Natural killer cell (primary cell): ENCODE measurements at places on chromosomes 4 and X. TPM values are rescaled to one million over a fixed set of nuclear protein-coding genes. Genes with fewer than 3 reads are reported as not detected.

TEX13C gene
- total RNA-seq: not detected

FABP2 gene
- total RNA-seq: not detected

NLGN3 gene
- total RNA-seq: 4.3 TPM

CETN2 gene
- total RNA-seq: 8.3 TPM

FHDC1 gene
- total RNA-seq: 0.10 TPM

NHS gene
- not detected for total RNA-seq

SPANXN4 gene
- not detected for total RNA-seq

NAP1L3 gene
- total RNA-seq: 1.4 TPM

SMIM10 gene
- not detected for total RNA-seq

APLN gene
- total RNA-seq: not detected

SLITRK2 gene
- not detected for total RNA-seq

LRCH2 gene
- not detected for total RNA-seq

GRCh38 chrX:140292188-140292587, 212.7 kb downstream of the SOX3 start:
- no peak for DNase-seq

DNA sequence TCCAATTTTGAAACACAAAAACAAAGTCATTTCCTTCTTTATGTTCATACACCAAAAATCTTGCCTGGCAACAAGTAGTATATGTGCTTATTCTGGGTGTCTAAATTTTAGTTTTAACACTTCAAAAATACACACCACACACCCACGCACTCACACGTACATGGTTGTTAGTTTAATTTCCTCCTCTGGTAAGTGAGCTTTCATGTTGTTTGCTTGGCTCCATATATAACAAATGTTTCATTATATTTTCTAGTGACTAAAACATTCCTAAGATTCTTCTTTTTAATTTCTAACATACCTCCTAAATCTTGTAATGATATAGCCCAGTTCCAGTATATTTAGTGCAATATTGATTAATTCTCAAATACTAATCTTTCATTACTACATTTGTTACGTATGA, 80.9 kb downstream of the PRDM5 start:
- DNase-seq: no peak

DNA sequence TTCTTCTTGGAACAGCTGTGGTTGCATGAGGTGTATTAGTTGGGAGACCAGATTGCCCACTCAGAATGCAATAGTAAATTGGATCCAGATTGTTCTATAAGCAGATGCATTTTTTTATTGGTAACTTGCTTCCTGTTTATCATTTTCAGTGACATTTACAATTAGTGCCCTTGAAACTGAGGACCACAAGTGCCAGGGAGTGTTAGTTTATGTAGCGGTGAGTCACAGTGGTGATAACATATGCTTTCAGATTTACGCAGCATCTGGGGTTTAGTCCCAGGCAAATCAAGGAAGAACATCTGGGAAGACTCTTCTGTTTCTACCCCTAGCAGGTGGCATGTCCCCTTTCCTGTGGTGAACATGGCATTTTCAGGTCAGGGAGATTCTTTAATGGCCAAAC, 24.1 kb downstream of the FRMPD4 start:
- no peak for DNase-seq

- DNase-seq: no peak
These were observed 930 bp downstream of the NWD2 start for GRCh38 chr4:37245391-37245954.

DNA sequence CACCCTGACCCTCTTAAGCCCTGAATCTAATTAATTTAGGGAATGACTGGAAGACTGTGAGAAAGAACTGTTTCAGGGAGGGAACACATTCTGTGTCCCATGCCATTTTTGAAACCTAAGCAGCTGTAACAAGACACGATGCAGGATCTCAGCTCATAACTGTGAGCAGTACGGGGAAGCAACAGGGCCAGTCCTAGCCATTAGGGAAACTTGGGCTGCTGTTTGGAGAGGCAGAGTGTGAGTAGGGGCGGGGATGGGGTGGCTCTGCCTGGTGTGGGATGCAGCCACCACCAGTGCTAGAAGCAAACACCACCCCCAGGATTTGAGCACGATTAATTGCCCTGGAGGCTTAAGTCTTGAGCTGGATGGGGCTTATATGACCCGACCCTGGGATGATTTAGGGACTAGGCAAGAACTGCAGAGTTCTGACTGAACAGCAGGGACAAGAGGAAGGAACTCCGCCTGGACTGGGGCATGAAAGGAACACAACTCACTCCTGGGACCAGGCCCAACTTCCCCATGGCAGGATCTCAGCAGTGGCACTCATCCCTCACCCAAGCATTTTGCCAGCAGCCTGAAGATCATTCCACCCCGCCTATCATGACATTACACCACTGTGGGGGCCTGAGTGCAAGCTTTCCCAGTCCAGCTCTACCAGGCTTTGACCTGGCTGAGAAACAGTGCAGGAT, 43.1 kb downstream of the ATRX start:
- DNase-seq: no peak

- DNase-seq: no peak
These were observed 30.6 kb upstream of the KIAA1210 start for GRCh38 chrX:119158226-119158625.

DNA sequence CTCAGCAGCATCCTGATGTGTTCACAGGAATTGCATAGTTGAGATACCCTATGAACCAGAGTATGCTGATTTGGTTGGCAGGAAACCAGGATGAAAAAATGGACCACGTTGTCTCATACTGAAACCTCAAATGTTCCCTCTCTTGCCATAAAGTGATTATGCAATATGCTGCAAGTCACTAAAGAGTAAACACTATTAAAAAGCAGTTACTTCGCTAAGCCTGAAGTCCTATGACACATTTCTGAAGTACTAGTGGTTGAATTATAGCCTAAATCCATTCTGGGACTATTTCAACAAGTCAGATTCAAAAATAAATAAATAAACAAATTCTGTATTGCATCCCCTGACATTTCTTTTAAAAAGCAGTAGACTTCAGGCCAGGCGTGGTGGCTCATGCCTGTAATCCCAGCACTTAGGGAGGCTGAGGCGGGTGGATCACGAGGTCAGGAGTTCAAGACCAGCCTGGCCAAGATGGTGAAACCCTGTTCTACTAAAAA, 106.0 kb upstream of the NAP1L5 start:
- DNase-seq: no peak

- DNase-seq: no peak
These were observed 675.4 kb downstream of the RAPGEF2 start for GRCh38 chr4:159778298-159778697.

GRCh38 chr4:184102488-184102887, 115.2 kb downstream of the ENPP6 start:
- DNase-seq: no peak

- DNase-seq: no peak
These were observed 15.6 kb downstream of the PAQR3 start for GRCh38 chr4:78923464-78924312.

DNA sequence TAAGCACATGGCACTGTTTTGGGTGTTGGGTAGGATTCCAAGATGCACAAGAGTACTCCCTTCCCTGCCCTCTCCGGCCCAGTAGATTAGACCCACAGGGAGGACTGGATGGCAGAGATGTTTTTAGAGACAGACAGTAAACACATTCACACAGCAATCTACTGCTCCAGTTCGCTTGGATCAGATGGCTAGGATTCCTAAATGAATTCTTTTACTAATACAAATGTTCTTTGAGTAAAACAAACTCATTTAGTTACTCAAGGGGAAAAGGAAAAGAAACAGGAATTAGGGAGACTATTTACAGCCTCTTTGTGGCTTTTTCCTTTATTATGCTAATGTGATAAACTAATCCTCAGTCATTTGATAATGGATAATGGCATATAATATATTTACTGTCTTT, 5.9 kb downstream of the SNX25 start:
- DNase-seq: no peak

DNA sequence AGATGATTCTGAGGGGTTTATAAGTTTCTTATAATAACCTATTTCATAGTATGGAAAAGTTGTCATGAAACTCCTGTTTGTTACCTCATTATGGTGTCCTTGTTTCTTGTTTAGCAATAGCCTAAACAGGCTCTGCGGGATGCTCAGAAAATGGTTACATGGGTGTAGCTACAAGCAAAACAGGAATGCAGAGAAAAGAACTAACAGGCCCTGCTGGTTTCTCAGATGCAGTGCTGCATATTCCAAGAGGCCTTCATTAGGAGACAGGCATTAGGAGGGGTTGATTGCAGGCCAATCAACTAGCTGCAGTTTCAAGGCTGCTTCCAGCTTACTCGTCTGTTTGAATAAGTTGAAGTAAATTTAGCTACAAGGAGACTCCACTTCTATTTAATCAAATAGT, 37.6 kb upstream of the HPGD start:
- no peak for DNase-seq

DNA sequence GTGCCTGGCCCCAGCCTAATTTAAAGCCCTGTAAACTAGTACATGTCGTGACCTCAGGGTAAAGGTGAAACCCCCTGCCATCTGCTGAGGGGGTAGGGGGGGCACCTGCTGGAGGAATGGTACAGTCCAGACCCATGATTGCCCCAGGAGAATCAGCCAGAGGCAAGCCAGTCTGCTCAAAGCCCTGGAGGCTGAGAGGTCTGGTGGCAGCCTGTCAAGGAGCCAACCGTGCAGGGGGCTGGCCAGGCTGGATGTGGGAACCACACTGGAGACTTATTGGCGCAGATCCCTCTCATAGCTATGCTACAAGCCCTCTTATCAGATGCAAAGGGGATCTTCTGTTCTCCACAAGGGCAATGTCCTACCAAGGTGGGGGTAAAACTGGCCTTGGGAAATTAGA, 31.4 kb upstream of the PJA1 start:
- DNase-seq: no peak

DNA sequence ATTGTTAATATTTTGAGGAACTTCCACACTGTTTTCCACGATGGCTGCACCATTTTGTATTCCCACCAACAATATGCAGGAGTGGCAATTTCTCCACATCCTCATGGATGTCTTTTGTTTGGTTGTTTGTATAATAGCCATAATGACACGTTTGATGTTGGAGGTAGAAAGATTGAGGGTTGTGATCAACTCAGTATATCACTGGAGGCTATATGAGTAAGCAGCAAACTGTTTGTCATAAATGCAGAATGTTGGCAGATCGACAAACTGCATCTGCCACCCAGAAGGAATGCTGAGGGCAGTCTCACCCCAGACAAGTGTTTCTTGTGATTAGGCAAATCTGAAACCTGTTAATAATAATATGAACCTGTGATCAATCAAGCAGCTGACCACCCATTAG, 243.9 kb upstream of the WDFY3 start:
- no peak for DNase-seq

- DNase-seq: no peak
These were observed 195.5 kb downstream of the ZNF330 start for GRCh38 chr4:141416219-141416618.

GRCh38 chr4:123359449-123360315, 36.9 kb upstream of the SPRY1 start:
- no peak for DNase-seq

GRCh38 chr4:108213308-108213707, 44.6 kb upstream of the LEF1 start:
- no peak for DNase-seq

DNA sequence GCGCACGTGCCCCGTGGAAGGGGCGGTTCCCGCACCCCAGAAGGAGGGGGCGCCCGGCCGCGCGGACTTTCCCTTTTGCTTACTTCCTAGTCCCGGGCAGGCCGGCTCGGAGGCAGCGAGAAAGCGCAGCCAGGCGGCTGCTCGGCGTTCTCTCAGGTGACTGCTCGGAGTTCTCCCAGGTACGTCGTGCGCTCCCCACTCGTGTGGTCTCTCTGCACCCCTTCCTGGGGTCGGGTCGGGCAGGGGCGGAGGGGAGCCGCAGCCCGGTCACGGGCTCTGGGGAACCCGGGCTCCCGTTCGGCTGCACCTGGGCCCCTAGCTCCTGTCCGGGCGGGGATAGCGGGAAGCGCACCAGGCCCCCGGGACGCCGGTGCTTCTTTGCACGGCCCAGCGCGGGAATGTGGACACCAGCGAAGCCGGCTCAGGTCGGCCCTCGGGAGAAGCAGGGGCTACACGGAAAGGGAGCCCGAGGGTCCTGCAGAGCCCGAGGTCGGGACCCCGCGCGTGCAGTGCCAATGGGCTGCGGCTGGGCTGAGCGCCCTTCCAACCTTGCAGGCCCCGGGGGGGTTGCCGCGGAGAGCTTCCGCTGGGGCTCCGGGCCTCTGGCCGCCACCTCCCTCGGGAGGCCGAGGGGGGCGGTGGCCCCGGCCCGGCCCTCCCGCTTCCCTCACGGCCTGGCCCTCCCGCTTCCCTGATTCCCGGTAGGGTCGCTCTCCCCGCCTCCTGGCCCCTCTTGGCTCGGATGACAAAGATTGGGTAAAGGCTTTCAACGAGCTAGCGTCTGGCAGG, at the start of gene TLR2:
Gene TLR2 (plus strand): TSS at position 99 of the 789 bp plus-strand sequence. CDS start 18,628 bp downstream, outside the sequence.
- peak; percentile 77 for DNase-seq

- DNase-seq: no peak
These were observed 144.0 kb downstream of the ADAM29 start for GRCh38 chr4:175062183-175062592.

GRCh38 chrX:64792598-64793337, 183.5 kb downstream of the ZC4H2 start:
- DNase-seq: no peak

DNA sequence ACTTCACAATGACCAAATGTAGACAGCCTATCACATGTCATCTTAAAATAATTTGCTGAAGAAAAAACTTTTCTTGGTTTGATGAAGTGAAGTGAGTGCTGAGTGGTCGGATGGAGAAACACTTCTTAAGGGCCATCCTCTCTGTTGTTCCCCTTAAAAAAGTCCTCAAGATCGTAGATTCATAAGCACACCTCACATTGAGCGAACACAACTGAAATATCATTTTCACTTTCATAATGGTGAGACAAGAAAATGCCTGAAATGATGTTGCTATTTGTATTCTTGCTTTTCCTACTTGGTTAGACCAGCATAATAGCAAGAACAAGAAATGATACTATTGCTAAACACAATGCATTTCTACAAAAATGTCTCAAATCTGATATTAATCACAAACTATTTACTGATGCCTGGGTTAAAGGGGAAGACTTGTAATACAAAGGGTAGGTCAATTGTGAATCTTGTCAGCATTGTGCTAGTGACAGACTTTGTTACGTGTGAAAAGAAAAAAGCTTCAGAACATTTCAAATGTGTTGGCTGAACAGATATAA, 305.6 kb upstream of the NR3C2 start:
- no peak for DNase-seq

GRCh38 chr4:133440404-133440803, 291.3 kb downstream of the PCDH10 start:
- DNase-seq: no peak

DNA sequence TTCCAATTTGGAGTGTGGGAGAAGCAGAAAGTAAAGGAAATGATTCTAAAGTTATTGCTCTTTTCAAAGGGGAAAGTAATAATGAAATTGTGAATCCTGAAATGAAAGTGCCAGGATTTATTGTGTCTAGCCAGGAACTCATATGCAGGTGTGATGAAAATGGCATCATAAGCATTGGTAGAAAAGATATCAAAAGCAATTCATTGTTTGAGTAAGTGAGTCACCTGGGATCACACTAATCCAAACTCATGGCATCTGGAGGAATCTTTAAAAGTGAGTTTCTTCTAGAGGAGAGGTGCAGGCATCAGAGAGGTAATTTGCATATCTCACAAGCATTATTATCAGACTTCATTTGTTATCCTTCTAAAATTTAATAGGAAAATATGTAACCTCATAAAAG, 84.7 kb downstream of the LARP7 start:
- DNase-seq: no peak

GRCh38 chrX:152343306-152343705, 107.8 kb downstream of the GABRA3 start:
- DNase-seq: no peak
